Activated CD4-positive, alpha-beta T cell treated with anti-CD3 and anti-CD28 coated beads, Interleukin-2, amount 10 ng/mL, durations not matched to agents 7 days and 5 days (primary cell): ENCODE measurements at places on chromosomes 4 and X.

DNA sequence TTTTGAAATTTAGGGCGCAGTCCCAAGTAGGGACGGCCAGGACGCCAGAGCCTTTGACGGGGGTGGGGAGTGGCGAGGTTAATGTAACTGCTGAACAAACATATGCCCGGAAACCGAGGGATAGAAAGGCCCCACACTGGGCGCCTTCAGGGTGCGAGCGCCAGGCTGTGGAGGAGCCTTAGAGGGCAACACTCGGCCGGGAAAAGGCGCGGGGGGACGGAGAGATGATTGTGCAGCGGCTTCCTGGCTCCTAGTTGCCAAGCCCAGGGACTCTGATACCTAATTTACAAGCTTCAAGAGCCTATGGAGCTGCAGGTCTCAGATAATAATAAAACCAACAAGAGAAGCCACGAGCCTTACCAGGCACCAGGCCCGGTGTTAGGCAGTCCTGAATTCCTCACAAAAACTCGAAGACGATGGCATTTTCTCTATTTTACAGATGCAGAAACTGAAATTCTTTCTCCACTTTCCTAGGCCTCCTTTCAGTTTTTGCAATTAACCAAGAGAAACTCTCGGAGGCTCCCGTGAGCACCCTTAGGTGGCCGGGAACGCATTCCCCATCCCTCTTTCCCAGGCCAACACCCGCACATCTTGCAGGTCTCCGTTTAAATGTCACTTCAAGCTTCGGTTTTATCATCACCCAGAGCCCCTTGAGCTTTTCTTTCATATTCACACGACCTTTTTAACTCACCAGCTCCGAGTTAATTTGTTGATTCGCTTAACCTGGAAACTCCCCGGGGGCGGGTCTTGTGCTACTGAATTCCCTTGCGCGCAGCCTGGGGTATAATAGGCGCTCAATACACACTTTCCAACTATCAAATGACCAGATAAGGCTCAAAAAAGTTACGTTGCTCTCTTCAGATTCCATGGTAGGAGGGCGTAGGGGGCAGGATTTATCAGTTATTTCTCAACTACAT is 6.4 kb upstream of the GSX2 start:
- no peak for DNase-seq

GRCh38 chrX:149909324-149910177 is 19.8 kb upstream of the HSFX4 start:
- DNase-seq, result no peak

DNA sequence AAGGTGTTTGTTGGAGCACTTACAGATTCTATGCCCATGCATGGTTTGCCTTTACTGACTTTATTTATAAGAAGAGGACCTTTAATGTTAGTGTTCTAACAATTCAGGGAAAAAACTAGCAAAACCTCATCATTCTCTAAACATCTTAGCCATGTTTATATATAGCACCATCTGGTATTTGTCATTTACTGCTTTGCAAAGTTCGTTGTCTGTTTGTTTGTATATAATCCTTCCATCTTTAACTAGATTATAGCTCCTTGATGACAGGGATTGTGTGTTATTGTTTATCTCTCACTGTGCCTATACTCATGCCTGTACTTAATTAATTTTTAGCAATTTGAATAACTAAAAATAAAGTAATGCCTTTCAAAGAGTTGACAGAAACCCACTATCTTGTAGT is 170.6 kb upstream of the PACRGL start:
- no peak for DNase-seq

- DNase-seq, result no peak
Observed at GRCh38 chrX:24097741-24098260, 43.0 kb downstream of the EIF2S3 start.

DNA sequence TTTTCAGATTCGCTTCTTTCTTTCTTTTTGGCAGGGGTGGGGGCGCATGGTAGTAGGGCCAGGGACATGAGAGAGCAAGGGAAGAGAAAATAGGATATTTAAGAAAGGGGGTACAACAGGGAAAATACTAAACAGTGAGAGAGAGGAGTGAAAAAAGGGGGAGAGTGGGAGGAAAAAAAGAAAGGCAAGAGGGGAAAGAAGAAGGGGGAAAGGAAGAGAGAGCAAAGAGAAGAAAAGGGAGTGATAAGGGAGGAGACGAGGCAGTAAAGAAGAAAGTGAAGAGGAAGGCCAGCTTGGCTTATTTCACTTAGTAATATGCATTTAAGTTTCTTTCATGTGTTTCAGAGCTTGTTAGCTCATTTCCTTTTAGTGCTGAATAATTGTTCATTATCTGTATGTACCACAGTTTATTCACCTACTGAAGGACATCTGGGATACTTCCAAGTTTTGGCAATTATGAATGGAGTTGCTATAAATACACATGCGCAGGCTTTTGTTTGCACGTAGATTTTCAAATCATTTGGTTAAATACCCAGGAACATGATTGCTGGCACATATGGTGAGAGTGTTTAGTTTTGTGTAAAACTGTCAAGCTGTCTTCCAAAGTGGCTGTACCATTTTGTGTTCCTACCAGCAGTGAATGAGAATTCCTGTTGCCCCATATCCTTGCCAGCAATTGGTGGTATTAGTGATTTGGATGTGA is 37.3 kb downstream of the CASP6 start:
- no peak for DNase-seq

DNA sequence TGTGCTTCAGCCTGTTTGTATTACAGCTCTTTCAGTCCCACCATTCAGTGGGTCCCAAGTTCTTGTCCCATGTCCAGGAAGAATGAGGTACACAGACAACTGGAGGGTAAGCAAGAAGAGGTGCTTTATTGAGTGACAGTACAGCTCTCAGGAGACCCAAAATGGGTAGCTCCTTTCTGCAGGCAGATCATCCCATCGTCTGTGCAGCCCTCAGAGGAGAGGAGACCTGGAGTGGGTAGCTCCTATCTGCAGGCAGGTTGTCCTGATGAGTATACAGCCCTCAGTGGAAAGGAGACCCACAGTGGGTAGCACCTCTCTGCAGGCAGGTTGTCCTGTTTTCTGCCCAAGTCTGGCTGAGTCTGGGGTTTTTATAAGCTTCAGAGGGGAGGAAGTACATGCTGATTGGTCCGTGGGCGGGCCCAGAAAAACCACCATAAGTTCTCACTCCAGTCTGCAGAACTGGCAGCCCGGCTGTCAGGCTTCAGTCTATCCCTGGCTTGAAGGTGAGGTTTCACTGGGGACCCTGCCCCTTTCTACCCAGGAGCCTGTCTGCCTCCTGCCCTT is 18.0 kb downstream of the GRK4 start:
- no peak for DNase-seq

DNA sequence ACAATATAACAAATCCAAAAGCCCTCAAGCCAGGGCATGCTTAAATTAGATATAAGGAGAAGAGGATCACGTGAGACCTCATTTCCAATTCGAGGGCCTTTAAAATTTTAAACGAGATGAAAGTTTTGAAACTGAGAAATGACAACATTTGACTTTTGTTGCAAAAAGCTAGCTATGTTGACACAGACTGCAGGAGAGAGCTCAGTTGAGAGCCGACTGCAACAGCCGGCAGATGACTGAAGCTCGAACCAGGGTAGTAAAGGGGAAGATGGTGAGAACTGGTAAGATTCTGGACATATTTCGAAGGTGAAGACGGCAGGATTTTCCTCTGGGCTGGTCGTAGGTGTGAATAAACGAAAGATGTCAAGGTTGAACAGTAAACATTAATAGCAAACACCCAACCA is 773 bp downstream of the PRMT9 start:
- peak; percentile 22 for DNase-seq

DNA sequence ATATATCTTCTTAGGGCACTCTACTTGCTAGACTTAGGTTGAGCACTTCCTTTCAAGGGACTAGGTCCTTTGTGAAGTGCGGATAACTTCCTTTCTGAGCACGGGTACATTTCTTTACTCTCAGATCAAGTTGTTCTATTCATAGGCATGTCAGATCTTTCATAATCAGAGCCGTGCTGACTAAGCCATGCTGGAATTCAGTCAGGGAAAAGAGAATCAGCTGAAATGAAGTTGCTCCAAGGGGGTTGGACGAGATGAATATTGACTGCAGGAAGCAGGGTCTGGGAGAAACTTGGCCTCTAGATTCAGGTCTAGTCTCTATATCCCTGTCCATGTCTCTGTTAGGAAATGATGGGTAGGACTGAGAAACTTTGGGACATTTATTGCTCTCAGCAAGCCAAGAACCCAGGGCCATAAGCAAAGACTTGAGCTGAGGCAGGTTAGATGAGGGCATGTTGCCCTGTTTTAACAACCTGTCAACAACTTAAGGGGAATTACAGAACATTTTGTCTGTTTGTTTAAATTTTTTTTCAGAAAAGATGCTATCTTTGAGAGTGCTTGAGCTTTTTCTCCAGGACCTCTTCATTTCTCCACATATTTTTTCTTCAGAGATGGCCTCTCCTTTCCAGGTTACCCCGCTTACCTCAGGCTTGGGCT is 28.3 kb downstream of the AREG start:
- no peak for DNase-seq

- no peak for DNase-seq
Observed at GRCh38 chr4:116829187-116829586, 256.2 kb downstream of the TRAM1L1 start.

GRCh38 chrX:25039036-25039435 is 23.3 kb upstream of the ARX start:
- no peak for DNase-seq

DNA sequence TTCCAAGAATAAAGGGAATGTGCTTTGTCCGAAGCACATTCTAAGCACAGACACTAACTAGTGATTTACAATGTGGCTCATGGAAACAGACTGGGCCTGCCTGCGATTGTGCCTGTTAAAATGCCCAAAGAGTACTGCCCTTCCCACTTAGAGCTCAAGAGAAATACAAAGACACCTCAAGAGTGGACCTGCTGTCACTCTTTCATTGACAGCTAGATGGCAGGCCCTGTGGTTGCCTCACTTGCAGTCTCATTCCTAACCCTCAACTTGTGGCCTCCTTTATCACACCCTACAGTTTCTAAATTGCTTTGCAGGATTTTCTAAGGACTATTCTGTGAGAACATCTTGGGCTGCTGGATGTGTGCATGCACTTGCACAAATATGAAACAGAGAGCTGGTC is 331.0 kb upstream of the EMCN start:
- no peak for DNase-seq

- no peak for DNase-seq
Observed at GRCh38 chr4:145740806-145741205, 60.9 kb downstream of the C4orf51 start.

DNA sequence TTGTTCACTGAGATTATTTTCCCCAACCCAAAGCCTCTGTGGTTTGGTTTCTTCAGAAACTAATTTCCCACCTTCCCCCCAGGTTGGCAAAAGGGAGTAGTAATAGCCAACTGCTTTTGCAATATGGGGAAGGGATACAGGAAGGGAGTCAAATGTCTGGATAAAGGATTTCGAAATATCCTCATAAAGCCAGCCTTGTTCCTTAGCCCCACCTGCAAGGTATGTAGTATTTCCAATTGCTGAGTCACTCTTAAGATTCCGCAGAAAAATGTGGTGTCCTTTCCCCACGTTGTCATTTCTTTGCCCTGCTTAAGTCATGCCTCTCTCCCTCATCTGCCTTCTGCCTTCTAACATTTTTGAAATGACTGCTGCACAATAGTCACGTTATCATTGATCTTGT is 138.8 kb upstream of the DCAF8L1 start:
- DNase-seq, result no peak

GRCh38 chrX:37060999-37061398 is 52.8 kb downstream of the FAM47C start:
- DNase-seq, result peak; percentile 6

GRCh38 chrX:33211356-33212260 is at the start of gene DMD:
TSS of gene DMD (minus strand) at chrX:33211549. CDS start at chrX:33211312, 237 bp downstream.
- no peak for DNase-seq

DNA sequence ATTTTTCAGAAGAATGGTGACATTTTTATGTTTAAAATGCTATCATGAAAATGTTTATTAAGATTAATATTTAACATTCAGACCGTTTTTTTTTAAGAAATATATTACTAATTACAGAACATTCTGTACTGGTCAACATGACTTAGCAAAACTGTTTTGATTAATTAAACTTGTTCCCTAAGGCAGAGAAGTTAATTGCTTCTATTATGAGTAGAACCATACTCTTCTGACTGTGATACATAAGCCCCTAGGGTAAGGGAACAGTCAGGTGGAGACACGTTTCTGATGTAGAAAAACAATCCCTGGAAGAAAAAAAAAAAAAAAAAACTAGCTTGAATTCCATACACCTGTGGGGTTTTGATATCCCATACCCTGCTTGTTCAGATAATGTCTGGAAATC is 97.4 kb downstream of the GPM6A start:
- DNase-seq, result no peak

GRCh38 chr4:159016593-159017024 is 86.3 kb upstream of the RAPGEF2 start:
- DNase-seq, result no peak

DNA sequence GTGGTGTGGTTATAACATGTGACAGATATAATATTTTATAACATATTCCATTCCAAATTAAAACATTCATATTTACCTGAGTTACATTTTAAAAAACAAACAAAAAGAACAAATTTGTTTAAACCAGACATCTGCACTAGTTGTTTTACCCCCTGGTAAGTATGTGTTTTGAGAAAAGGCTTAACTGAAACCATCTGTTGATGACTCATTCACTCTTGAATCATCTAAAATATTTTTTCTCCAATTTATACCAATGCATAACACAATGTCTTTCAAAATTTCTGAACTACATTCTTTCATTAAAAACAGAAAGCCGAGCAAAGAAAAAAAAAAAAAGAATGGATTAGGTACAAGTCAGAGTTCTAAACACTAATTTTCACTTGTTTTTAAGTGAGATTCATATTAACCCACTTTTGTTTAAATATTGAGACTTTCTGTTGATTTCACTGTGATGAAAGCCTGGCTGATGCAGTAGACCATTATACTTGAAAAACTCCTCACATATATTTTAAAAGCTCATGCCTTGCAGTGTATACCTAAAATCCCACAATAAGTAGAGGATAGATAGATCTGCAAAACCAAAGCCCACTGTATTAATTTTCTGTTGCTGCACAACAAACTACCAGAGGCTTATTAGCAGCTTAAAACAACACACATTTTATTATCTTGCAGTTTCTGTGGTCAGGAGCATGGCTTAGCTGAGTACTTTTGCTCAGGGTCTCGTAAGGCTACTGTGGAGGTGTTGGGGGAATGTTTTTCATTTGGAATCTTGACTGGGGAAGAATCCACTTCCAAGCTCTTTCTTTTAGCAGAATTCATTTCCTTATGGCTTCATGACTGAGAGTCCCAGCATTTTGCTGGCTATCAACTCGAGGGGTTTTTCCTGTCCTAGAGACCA is 221.5 kb downstream of the PCDH18 start:
- no peak for DNase-seq
